ENCODE measurements at places on chromosomes 2 and 18.

- H3K27me3 ChIP-seq: no peaks in the 10 kb centered on the region
- no peak for DNase-seq
- peaks cover 21% of the 10 kb centered on the region for H3K4me1 ChIP-seq
- H3K27ac ChIP-seq: peak overlapping the region; percentile 60
- peaks cover 46% of the 10 kb centered on the region for H3K36me3 ChIP-seq
- peak overlapping the region; percentile 18 for H3K4me3 ChIP-seq
Measured at GRCh38 chr2:168233726-168234406, 13.5 kb downstream of the STK39 start.

- DNase-seq: no peak
- H3K4me3 ChIP-seq: no peak overlapping the region
- no peaks in the 10 kb centered on the region for H3K4me1 ChIP-seq
- H3K27ac ChIP-seq: no peak overlapping the region
- H3K36me3 ChIP-seq: no peaks in the 10 kb centered on the region
- no peaks in the 10 kb centered on the region for H3K27me3 ChIP-seq
Measured at GRCh38 chr18:33536904-33537303, 41.1 kb upstream of the ASXL3 start.

DNA sequence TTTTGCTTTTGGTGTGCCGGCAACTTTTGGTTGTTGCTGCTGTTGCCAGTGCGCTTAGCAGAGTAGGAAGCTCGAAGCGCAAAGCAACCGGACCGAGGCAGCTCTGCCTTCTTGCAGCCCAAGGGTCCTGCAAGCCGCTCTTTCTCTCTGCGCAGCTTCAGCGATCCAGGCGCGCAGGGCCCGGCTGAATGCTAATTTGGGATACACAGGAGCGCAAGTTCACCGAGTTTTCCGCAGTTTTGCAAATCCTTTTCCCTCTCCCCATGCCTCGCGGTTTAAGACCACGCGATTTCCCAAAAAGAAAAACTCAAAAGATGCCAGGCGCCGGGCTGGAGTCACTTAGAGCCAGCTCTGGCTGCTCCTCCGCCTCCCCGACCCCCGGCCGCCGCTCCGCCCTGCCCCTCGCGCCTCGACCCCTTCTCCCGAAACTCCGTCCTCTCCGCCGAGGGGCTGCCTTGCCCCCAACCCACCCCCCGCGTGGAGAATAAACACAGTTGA, 13.5 kb upstream of the SIX3 start:
- peaks cover 5% of the 10 kb centered on the region for H3K4me1 ChIP-seq
- peaks cover 76% of the 10 kb centered on the region for H3K27me3 ChIP-seq
- H3K36me3 ChIP-seq: peaks cover 1% of the 10 kb centered on the region
- H3K4me3 ChIP-seq: no peak overlapping the region

DNA sequence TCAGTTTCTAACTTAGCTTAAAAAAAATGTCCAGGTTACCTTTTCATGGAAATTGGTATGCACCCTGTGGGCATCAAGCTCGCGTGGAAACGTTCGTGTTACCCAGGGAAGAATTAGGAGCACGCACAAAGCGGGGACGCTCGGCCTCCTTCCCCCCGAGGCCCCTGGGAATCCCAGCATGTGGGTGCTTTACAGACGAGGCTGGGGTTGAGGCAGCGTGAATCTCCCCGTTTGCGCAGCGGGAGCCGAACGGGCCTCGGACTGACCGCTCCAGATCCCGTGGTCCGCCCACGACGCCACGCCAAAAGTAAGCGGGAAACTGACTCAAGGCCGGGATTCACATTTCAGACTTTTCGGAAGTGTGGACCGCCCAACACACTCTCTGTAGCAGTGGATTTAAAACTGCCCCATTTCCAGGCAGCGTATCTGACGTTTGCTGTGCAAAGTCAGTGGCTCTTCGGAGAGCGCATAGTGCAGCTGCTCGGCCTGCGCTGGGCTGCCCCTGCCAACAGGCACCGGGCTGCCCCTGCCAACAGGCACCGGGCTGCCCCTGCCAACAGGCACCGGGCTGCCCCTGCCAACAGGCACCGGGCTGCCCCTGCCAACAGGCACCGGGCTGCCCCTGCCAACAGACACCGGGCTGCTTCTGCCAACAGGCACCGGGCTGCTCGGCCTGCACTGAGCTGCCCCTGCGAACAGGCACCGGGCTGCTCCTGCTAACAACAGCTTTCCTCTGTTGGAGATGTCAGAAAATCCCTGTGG, 49.7 kb downstream of the SH3YL1 start:
- DNase-seq: no peak
- H3K27ac ChIP-seq: no peak overlapping the region
- peaks cover 5% of the 10 kb centered on the region for H3K27me3 ChIP-seq
- H3K4me3 ChIP-seq: no peak overlapping the region

- peaks cover 53% of the 10 kb centered on the region for H3K4me1 ChIP-seq
- peaks cover 72% of the 10 kb centered on the region for H3K36me3 ChIP-seq
- H3K27me3 ChIP-seq: no peaks in the 10 kb centered on the region
- no peak overlapping the region for H3K27ac ChIP-seq
- no peak overlapping the region for H3K4me3 ChIP-seq
Measured at GRCh38 chr2:85858841-85859240, 29.9 kb downstream of the ST3GAL5 start.

DNA sequence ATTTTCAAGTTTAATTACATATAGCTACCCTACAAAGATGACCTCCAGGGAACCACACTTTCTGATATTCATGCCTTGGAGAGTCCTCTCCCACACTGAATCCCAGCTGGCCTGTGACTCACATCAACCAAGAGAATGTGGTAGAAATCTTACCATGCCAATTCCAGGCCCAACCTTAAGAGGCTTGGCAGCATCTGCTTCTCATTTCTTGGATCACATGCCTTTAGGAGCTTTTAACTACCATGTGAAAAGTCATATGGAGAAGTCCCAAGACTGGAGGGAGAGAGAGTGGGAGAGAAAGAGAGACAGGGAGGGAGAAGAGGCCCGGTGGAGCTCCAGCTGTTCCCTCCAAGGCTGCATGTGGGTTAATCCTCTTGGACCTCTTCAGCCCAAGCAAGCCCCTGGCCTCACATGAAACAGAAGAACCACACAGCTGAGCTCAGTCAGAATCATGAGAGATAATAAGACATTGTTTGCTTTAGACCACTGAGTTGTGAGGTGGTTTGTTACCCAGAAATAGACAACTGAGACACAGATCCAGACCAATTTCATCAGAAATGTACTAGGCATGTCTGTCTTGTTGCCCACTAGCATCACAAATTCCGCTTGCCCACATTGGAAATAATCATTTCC, 190.7 kb downstream of the MTCL1 start:
- no peaks in the 10 kb centered on the region for H3K36me3 ChIP-seq
- no peak overlapping the region for H3K4me3 ChIP-seq
- H3K4me1 ChIP-seq: no peaks in the 10 kb centered on the region
- no peak for DNase-seq
- peaks cover 2% of the 10 kb centered on the region for H3K27me3 ChIP-seq

DNA sequence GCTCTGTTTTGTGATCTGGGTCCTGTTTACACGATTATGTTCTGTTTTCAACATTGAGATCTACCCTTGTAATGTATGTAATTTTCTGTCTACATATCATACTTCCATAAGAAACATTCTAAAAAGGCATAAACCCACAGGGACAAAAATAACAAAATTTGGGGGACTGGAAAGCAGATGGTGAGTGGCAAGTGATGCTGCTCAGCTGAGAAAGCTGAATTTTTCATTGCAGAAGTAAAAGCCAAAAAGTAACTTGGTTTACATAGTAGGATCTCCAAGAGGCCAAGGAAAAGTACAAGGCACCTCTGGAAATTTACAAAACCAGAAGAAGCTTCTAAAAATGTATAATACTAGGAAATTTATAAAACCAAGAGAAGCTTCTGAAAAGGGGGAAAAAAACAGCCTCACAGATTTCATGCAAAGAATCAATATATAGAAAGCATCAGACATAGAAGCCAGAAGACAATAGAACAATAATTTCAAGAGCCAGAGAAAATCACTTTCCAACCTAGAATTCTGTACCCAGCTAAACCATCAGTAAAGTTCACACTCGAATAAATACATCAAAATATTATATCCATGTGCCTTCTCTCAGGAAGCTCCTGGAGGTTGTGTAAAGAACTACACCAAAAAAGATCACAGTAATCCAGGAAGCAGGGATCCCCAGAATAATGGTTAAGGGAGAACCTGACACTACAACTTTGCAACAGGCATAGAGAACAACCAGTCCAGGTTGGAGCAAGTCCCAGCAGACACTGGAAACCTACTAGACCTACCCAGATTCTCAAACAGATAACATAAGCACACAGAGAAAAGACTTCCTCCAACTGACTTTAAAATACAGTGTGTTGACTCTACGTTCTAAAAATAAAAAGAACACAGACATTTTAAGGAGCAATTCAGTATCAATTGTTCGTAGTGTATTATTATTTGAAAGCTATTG, 401.7 kb upstream of the HS6ST1 start:
- H3K36me3 ChIP-seq: no peaks in the 10 kb centered on the region
- H3K4me3 ChIP-seq: no peak overlapping the region
- H3K27ac ChIP-seq: no peak overlapping the region
- DNase-seq: no peak
- no peaks in the 10 kb centered on the region for H3K4me1 ChIP-seq

DNA sequence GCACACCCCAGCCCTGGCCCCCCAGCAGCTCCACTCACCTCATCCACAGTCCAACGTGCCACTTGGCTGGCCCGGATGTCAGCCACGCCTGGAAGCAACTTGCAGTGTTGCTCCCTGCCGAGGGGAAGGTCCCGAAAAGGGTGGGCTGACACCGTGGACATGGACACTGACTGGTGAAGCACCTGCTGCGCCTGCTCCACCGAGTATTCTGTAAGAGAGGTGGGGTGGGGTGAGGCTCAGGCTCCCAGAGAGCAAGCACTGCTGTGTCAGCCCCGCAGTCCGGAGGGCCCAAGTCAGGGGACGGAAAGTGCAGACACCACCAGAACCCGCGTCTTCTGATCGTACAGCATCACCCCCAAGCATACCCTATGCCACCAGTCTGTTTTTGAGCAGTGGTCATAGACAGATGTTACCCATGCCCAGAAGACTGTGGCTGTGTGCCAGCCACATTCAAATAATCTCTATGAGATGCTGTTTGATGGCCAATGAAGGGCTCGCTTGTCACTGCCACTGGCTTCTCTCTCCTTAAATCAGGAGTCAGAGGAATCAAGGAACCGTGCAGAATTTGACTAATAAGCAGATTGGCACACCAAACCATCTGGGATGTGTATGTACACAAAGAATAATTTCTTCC, 74.2 kb upstream of the TMEM200C start:
- H3K4me1 ChIP-seq: peaks cover 7% of the 10 kb centered on the region
- DNase-seq: no peak
- H3K4me3 ChIP-seq: no peak overlapping the region
- H3K36me3 ChIP-seq: no peaks in the 10 kb centered on the region

GRCh38 chr18:63477200-63477599, 442 bp downstream of the SERPINB5 start:
- H3K27me3 ChIP-seq: peaks cover 28% of the 10 kb centered on the region
- no peak for DNase-seq
- H3K4me3 ChIP-seq: no peak overlapping the region
- no peaks in the 10 kb centered on the region for H3K4me1 ChIP-seq

DNA sequence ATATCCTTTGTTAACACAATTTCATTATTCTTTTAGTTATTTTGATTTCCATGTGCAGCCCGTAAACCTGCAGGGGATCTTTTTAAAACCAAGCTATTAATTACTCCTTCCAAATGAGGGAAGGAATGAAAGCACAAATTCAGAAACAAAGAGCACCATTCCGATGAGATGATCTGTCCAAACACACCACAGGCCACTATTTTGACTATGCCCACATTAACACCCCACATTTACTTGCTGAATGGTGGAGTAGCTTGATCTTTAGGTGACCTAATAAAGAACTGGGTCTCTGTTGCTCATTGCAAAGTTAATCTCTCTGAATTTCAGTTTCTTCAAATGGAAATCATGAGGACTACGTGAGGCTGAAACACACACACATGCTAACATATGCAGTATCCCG, 218.0 kb downstream of the IRS1 start:
- H3K4me1 ChIP-seq: no peaks in the 10 kb centered on the region
- peaks cover 30% of the 10 kb centered on the region for H3K27me3 ChIP-seq
- no peak overlapping the region for H3K27ac ChIP-seq
- no peak overlapping the region for H3K4me3 ChIP-seq

DNA sequence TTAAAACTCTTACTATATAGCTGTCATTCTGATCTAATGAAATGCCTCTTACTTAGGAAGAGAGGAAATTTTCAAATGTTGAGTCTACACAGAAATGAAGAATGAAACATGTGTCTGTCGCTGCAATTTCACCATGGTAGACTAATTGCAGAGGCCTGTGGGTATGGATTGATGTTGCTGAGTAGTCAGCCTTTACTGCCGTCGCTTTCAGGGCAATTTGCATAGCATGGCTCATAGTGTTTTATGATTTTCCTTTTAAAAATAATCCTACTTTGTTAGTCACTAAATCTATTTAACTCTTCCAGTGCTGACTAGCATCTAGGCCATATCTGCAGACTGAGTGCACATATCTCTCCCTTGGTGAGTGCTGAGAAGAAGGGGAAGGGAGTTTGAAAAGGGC, 819.2 kb downstream of the SATB2 start:
- no peaks in the 10 kb centered on the region for H3K4me1 ChIP-seq
- no peaks in the 10 kb centered on the region for H3K27me3 ChIP-seq
- H3K27ac ChIP-seq: no peak overlapping the region

GRCh38 chr2:33476131-33476792, at the start of gene RASGRP3:
RASGRP3 (plus strand) TSS chr2:33476649; CDS start chr2:33515137, 38,488 bp downstream.
- peak within 1 kb of the TSS; percentile 93 for H3K4me3 ChIP-seq
- DNase-seq: peak; percentile 90
- no peaks in the 10 kb centered on the region for H3K36me3 ChIP-seq
- H3K4me1 ChIP-seq: peaks cover 31% of the 10 kb centered on the region

DNA sequence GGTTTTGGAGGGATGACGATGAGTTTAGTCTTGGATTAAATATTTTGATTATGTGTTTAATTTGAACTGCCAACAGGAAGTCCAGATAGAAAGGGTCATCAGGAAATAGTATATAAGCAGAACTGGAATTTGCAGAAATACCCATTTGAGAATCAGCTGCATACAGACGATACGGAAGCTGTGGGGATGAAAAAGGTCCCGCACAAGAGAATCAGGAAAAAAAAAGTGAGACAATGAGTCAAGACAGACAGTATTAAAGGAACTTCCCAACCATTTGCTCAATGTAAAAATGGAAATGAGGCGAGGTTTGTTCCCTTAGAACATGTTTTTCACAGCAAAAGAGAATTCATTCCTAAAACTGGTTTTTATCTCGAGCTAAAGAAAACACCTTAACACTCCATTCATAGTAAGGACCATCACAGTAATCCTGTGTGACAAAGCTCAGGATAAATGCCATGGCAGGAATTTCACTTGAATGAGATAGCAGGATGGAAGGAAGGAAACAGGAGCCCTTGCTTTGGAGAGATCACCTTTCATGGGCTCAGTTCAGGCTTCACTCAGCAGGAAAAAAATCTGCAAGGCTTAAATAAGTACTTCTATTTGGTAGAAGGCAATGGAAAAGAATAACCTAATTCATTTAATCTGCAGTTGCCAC, 29.3 kb downstream of the BCL2 start:
- no peak for DNase-seq
- peaks cover 59% of the 10 kb centered on the region for H3K36me3 ChIP-seq
- H3K4me3 ChIP-seq: peak overlapping the region; percentile 57
- H3K4me1 ChIP-seq: peaks cover 57% of the 10 kb centered on the region

GRCh38 chr2:196328088-196328680, 156.8 kb upstream of the STK17B start:
- peaks cover 35% of the 10 kb centered on the region for H3K27me3 ChIP-seq
- H3K4me1 ChIP-seq: no peaks in the 10 kb centered on the region
- H3K27ac ChIP-seq: no peak overlapping the region
- no peaks in the 10 kb centered on the region for H3K36me3 ChIP-seq
- no peak for DNase-seq
